ENCODE measurements at places on chromosomes 5 and 9.

GRCh38 chr5:67003935-67004729 lies 192.5 kb downstream of the CD180 start:
- peak; percentile 96 for DNase-seq

- peak; percentile 97 for DNase-seq
Observed at GRCh38 chr5:132315529-132316067, 21.4 kb downstream of the SLC22A4 start.

- no peak for DNase-seq
Observed at GRCh38 chr5:6829150-6829784, 116.0 kb downstream of the TENT4A start.

DNA sequence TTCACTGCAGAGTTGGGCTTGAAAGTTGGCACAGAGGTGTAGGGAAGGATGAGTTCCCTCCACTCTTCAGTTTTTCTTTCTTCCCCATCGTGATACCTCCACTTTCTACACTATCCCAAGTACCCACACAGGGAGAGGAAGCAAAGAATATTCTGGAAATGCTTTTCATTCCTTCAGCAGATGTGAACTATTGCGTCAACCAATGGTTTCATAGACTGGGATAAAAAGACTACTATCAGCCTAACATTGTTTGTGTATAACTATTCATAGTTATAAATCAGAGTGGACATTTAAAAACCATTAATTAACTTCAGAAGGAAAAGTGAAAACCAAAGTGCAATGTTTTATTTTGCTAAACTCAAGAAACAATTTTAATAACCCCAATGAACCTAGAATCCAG lies 63.6 kb upstream of the MAMDC2 start:
- DNase-seq, result no peak

- DNase-seq, result no peak
Observed at GRCh38 chr5:17261075-17261474, 43.6 kb downstream of the BASP1 start.

DNA sequence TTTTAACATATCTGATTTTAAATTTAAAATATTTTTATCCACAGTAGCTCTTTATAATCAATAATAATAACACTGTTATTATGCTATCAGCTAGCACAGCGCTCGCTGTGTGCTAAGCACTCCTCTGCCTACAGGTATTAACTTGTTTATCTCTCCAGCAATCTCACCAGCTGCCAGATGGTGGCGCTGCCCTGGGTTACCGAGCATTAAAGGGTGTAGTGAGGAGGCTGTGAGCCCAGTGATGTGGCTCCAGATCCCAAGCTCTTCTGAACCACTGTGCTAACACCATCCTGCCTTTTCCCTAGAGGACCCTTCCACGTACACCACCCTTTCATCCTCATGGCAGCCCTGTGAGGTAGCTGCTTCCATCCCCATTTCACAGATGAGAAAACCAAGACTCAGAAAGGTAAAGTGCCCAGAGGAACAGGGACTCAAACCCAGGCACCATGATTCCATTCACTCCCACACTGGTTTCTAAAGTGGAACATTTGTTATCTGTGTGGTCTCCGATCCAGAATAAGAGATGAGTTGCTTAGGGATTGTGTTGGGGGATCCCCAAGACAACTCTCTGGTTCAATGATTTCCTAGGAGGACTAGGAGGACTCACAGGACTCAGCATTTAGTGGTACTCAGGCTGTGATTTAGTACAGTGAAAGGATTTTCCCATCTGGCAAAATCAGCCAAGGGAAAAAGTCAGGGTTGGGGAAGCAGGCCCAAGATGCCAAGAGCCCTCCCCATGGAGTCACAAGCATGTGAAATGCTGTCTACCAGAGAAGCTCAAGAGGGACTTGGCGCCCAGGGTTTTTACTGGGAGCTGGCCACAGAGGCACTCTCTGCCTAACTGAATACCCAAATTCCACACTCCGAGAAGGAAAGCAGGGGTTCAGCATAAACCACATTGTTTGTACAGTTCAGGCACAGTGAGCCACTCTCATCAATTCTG lies 7.0 kb downstream of the IGFBPL1 start:
- DNase-seq, result peak; percentile 51

- DNase-seq, result no peak
Observed at GRCh38 chr9:22079873-22080341, 70.8 kb upstream of the CDKN2B start.

DNA sequence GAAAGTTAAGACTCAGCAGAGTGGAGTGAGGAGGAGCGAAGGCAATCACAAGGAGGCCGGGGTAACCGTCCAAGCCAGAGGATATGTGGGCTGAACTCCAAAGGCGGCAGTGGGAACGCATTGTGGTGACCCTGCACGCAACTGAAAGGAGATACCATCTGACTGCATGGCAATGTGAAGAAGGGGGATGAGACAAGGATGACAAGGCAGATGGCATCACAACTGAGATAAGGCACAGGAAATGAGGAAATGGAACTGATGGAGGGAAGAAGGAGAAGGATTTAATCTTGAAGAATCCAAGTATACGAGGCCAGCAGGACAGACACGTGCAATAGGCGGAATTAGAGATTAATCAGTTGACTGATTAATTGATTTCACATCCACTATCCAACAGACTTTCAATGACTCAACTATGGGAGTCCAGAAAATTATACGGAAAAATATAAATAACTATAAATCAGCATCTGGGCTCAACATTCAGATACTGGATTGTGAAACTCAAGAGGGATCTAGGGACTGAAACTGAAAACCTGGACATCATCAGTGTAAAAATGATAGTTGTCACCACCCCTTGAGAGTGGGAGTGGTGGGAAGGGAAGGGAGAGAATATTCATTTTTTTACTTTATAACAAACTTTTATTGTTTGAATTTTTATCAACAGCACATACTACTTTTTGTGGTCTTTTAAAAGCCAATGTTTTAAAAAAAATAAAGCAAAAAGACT lies 86.1 kb downstream of the ARL15 start:
- peak; percentile 76 for DNase-seq
